Cardiac septum (tissue), 1 donor: ENCODE measurements at places on chromosomes 6 and 20.

DNA sequence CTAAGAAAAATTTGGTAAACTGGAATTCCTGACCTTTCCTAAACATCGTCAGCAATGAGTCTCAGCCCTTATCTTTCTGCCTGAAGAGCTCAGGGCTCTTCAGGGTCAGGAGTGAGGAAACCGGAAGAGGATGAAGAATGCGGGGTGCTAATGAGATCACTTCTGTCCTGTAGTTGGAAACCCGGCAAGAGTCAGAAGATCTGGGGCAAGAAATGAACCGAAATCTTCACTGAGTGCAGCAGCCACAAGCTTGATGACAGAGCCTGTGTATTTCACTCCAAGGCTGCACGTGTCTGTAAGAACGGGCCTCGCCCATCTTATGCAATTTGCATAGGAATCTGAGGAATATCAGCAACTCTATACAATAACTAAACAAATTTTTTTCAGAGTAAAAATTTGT lies 60.4 kb upstream of the QKI start:
- DNase-seq = no peak

DNA sequence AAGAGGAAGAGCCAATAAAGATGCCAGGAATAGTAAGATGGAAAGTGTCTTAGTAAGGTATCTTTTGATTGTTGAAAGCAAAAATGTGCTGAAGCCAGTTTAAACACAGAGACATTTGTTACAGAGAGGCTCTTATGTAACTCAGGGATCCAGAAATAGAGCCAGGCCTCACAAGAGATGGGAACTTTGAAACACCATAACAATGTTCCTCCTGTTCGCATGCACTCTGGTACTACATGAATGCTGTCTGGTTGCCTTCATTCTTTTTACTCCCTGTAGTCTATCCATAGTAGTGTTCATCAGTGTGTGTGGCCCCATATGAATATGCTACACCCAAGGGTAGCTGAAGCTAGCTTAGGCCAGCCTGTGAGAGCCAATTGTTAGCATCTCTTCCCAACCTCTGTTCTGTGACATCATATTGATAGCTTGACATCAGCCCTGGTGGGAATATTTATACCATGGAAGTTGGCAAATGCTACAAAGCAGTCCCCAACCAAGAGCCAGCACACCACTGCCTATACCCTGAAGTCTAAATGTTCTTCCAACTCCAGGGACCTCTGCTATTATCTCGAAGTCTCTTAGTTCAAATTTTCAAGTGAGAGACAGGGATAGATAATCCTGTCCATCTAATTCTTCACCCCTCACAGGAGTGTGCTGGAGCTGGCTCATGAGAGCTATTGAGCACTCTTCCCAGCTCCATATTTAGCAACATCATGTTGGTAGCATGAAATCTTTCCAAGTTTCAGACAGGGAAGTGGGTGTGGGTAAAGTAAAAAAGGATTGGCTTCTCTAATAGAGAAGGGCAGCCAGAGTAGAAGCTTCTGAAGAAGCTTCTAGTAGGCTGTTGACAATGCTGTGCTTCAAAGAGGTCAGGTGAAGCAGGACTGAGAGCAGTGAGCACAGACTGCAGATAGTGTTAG lies 7.0 kb downstream of the NDUFAF5 start:
- DNase-seq = no peak

DNA sequence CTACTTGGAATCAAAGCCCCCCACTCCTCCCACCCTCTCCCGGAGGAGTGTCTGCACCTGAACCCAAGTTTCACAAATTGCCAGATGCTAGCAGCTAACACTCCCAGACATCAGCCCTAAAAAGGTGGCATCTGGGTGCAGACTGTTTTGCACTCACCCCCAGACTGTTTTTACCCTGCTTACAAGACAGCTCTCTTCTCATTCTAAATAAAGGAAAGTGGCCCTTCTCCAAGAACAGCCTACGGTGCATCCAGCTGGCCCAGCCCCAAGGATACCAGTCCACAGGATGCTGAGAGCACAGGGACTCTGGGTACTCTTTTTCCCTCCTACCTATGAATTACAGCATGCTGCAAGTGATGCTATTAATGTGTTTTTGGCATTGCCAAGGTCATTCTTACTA lies 842.0 kb upstream of the FLRT3 start:
- DNase-seq = no peak

GRCh38 chr6:131764350-131764749 lies 43.5 kb upstream of the ENPP1 start:
- no peak for DNase-seq

DNA sequence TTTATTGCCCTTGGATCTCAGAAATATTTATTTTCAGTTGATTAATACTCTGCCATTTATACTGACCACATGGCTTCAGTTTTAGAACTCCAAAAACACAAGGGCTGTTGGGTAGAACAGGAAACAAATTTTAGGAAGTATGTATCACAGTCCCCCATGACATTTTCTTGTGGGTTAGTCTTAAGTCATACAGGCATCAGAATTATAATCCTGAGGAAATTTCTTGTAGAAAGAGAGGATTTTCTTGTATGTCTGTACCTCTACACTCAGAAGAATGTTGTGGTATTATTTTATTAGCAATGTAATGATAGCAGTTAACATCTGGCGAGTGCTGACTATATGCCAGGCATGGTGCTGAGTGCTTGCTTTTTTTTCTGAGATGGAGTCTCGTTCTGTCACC lies 302.9 kb downstream of the CLIC5 start:
- DNase-seq = no peak

GRCh38 chr20:63821811-63822210 lies 9.3 kb downstream of the ZBTB46 start:
- no peak for DNase-seq

- DNase-seq = peak; percentile 78
Observed at GRCh38 chr6:36028088-36028876, 674 bp downstream of the MAPK14 start.

- DNase-seq = no peak
Observed at GRCh38 chr6:17938901-17939300, 48.5 kb downstream of the KIF13A start.

GRCh38 chr6:100179576-100179975 lies 185.6 kb upstream of the MCHR2 start:
- no peak for DNase-seq

DNA sequence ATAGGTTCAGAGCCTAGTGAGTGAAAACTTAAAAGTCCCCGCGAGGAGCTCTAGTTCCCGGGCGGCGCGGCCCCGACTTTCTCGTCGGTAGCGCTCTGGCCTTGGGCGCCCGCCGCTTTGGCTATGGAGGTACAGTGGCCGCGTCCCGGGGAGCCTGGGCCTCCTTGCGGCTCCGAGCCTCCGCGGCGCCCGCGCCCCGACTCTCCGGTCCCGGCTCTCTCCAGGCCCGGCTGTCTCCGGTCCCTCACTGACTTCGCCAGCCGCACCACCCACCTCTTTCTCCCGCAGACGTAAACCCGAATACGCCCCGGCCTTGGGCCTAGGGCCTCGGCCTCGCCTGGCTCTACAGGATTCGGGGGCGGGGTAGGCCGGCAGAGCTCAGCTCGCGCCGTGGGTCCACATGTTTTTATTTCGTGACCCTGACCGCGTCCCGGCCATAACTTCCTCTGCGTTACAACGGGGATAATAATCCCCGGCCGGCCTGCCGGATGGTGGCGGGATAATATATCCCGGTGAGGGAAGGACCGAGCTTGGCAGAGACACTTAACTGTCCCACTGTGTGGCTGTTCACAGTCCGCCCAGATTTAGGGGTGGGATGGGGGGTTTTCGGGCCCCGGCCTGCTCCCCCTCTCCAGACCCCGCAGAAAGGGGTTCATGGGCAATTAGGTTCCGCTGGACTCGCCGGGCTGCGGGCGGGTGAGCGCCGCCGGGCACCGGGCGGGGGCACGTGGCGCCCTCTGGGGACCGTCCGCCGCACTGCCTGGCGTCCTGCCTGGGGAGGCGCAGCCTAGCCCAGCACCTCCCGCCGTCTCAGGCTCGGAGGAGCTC lies 10.0 kb upstream of the TBX18 start:
- peak; percentile 75 for DNase-seq

DNA sequence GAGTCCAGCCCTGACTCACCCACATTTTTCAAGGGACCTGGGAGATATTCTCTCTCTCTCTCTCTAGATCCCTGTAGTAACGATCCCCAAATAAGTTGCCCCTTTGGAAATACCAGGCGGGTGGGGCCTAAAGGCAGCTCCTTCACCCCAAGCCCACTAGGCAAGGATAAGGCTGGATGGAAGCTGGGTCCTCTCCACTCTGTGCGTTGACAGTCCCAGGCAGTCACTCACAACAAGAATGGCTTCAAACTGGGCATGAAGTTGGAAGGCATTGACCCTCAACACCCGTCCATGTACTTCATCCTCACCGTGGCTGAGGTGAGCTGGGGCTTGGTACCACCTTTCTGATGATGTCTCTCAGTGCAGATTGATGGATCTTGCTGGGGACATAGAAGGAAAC lies 21.6 kb downstream of the L3MBTL1 start:
- DNase-seq = peak; percentile 55

- DNase-seq = no peak
Observed at GRCh38 chr6:110852773-110853172, 21.8 kb upstream of the AMD1 start.
